ENCODE measurements at places on chromosomes 7 and 10. TPM values are rescaled to one million over a fixed set of nuclear protein-coding genes. Genes with fewer than 3 reads are reported as not detected.

DNA sequence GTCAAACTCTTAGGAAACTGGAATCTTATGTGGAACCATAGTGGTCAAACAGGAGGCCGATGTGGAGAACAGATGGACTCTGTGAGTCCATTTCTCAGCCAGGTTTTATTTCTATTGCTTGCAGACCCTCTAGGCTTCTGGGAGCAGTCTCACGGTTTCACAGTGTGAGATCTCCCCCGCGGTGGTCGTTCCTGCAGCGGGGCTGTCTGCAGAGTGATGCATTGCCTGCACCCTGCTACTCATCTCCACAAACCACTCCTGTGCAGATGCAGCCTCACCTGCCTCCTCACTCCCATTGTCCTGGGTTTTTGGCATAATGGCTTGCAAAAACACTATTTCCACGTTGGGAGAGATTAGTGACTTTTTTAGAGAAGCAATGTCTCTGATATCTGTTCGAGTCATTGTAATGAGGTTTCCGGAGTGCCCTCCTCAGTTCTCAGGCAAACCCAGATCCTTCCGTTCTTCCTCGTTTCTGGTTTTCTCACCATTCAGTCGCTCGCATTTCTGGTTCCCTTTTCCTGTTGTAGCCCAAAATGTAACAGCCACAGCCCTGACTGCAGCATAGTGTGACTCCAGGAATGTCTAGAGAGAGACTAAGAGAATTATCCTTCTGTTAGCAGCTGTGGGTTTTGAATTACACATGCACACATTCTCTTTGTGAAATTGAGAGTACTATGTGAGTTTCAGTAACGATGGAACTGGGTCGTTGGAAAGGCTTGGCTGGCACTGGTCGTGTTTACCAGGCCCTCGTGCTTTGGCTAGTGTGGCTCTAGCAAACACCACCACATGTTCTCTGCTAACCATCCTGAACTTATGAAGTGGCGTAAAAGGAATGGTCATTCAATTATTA is 30.2 kb downstream of the ACADSB start:
- H3K36me3 ChIP-seq: peaks cover 15% of the 10 kb centered on the region
- no peak overlapping the region for H3K27ac ChIP-seq
- H3K4me3 ChIP-seq: no peak overlapping the region
- H3K4me1 ChIP-seq: no peaks in the 10 kb centered on the region

DNA sequence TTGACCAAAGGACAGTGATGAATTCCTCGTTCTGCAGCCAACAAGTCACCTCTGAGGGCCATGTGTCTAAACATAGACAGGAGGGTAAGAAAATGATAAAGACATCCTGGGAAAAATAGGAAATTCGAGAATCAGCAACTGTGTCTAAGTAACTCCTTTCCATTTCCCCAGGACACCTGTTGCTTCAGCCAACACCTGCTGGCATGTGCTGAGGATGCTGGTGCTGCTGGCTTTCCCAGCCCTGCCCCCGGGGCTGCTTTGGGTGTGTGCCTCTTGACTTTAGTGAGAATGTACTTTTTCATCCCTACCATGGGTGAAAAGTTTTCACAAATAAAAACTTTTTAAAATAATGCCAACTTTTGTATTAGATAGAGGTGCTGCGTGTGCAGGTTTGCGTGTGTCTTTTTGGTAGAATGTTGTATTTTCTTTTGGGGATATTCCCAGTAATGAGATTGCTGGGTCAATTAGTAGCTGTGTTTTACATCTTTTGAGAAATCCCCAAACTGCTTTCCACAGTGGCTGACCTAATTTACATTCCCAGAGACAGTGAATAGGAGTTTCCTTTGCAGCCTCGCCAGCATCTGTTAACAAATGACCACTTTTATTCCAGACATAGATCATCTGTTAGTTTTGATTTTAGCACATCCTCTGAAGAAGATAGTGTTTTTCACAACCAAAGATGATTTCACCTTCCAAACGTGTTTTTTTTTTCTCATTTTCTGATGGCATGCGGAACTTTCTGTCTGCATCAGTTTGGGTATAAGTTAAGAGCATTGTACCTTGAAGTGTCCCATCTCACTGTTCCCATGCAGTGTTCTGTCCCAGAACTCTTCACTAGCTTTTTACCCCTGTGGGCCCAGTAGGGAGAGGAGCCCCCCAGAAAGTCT is 104.2 kb upstream of the ACBD5 start:
- DNase-seq: no peak
- no peak overlapping the region for H3K4me3 ChIP-seq
- H3K4me1 ChIP-seq: peaks cover 4% of the 10 kb centered on the region
- H3K27ac ChIP-seq: no peak overlapping the region
- no peaks in the 10 kb centered on the region for H3K36me3 ChIP-seq
- H3K27me3 ChIP-seq: no peaks in the 10 kb centered on the region

DNA sequence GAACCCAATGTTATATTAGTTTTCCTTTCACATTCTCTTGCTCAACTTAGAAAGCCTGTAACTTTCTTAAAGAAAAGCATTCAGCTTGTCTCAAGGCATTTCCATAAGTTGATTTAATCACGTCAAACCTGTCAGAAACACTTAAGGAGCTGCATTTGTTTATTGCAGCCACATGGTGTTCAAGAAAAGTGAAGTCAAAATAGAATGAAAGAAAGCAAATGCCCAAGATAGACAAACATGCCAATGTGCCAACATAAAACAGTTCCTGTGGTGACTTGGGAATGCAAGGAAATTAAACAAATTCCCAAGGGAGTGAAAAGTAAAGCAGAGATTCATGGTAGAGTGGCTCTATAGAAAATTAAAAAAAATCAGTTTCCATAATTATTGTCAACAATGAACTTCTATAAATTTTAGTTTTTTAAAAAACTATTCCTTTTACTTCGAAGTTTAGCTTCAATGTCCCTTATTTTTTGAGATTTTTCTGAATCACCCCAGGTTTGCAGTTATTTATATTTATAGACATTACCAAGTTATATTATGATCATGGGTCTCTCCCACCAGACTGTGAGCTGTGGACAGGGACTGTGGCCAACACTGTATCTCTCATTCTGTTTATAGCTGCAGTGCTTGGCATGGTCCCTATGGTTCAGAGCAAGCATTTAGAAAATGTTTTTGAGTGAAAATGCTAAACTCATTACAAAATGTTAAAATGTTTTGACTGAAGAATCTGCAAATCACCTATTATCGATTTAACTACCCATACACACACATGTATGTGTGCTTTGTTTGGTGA is 887.4 kb downstream of the REEP3 start:
- no peak for DNase-seq
- H3K4me1 ChIP-seq: no peaks in the 10 kb centered on the region
- H3K27ac ChIP-seq: no peak overlapping the region
- no peaks in the 10 kb centered on the region for H3K27me3 ChIP-seq
- no peaks in the 10 kb centered on the region for H3K36me3 ChIP-seq

DNA sequence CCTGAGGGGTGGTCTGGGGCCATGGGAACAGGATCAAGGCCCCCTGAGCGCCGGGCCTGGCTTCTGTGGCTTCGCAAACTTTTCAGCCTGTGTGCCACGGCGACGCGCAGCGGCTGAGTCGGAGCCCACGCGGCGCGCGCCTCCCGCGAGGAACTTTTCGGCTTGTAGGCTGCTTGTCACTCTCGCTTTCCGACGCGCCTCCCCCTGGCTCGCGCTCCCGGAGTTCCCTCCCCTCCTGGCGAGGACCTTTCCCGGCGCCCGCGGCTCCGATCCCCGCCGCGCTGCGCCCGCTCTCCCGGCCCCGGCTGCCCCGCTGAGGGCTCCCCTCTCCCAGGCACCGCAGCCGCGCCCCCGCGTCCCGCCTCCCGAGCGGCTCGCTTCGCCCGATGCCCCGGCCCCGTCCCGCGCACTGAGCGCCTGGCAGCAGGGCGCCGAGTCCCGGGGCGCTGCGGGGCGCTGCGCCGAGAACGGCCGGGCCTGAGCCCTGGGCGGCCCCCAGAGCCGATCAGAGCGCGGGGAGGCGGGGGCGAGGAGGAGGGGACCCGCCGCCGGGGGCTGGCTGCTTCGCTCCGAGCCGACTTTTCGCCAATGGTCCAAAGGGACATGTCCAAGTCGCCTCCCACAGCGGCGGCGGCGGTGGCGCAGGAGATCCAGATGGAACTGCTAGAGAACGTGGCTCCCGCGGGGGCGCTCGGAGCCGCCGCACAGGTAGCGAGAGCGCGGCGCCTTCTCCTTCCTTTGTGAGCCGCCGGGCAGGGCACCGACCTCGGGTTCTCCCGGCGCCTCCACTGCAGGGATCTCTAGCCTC is at the start of gene CACNB2:
Gene CACNB2 (plus strand): TSS at position 276 of the 808 bp plus-strand sequence.
- peaks cover 12% of the 10 kb centered on the region for H3K4me1 ChIP-seq
- peak within 1 kb of the TSS; percentile 53 for H3K4me3 ChIP-seq
- H3K36me3 ChIP-seq: no peaks in the 10 kb centered on the region
- H3K27me3 ChIP-seq: peaks cover 26% of the 10 kb centered on the region
- no peak within 1 kb of the TSS for H3K27ac ChIP-seq

DNA sequence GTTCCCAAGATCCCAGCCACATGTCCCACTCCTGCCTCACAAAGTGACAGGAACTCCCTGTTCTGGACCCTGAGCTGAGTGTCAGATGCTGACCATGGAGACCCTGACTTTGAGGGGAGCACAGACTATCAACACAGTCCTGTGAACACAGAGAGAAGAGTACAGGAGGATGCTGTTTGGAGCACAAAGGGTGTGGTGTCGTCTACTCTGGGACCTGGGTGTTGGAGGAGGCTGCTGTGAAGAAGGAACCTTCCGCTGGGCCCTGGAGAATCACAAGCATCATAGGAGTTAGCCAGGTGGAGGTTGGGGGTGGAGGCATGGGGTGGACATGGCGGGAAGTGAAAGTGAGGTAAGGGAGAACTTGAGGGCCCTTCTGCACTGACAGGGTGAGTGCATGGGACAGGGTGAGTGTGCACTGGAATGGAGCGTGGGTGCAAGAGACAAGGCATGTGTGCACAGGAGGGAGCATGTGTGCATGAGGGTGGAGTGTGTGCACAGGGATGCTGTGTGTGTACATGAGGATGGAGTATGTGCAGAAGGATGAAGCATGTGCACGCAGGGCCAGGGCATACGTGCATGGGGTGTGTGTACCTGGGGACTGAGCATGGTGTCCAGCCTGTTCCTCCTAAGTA is 70.7 kb upstream of the ANTXRL start:
- peaks cover 3% of the 10 kb centered on the region for H3K4me1 ChIP-seq
- no peaks in the 10 kb centered on the region for H3K27me3 ChIP-seq
- H3K27ac ChIP-seq: no peak overlapping the region
- no peak for DNase-seq
- no peak overlapping the region for H3K4me3 ChIP-seq

- no peak overlapping the region for H3K27ac ChIP-seq
- H3K36me3 ChIP-seq: no peaks in the 10 kb centered on the region
- H3K4me1 ChIP-seq: peaks cover 2% of the 10 kb centered on the region
- DNase-seq: no peak
Measured at GRCh38 chr7:155429651-155430050, 28.3 kb upstream of the EN2 start.

DNA sequence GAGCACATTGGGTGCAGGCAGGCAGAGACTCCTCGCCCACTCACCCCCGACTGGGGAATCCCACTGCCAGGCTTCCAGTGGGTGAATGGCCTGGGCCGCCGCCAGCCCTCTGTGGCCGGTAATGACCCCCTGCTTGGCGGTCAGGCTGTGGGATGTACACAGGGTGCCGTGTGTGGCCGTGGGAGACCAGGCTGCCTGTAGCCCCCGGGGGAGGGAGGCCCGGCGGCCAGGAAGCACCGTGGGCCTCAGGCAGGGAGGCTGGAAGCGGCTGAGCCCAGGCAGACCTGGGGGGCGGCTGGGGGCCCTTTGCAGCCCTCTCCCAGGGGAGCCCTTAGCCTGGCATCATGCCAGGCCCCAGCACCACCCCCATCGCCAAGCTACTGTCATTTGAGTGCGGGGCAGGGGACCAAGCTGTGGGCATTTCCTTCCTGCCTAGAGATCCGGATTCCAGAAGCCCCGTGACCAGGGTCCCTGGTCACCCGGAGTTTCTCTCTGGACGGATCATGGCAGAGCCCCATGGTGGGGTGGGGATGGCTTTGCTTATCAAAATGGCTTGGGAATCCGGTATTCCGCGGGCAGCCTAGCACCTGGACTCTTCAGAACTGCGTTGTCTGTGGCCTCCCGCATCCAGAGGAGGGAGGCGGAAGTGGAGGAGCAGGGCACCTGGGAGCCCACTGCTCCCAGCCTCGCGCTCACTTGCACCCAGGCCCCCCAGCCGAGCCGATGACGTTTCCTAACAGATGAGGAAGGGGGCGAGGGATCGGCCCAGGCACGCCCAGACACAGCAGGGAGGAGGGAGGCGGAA is 1.1 kb downstream of the TTYH3 start:
- peaks cover 75% of the 10 kb centered on the region for H3K4me1 ChIP-seq
- DNase-seq: peak; percentile 86
- H3K27ac ChIP-seq: peak overlapping the region; percentile 97
- H3K27me3 ChIP-seq: no peaks in the 10 kb centered on the region
- H3K36me3 ChIP-seq: peaks cover 13% of the 10 kb centered on the region

DNA sequence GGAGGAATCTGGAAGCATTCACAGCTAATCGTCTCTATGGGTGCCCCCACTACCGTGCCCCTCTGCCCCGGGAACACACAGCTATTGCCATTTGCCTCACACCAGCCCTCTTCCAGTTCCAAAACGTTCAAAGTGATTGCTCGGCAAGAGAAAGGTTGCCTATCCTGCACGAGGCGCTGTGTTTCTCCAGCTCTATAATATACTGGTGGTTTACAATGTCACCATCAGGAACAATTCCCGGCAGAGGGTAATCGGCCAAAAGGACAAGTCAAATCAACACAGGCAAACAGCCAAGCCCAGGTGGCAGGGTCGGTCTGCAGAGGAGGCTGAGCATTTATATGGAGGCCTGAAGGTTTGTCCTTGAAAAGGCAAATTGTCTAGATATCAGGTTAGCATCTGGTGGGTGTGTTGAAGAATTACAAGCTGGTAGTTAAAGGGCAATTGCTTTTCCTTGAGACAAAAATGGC is 29.2 kb upstream of the TNS3 start:
- H3K27ac ChIP-seq: no peak overlapping the region
- no peaks in the 10 kb centered on the region for H3K27me3 ChIP-seq
- H3K4me1 ChIP-seq: peaks cover 20% of the 10 kb centered on the region
- no peak overlapping the region for H3K4me3 ChIP-seq
- DNase-seq: no peak

- no peaks in the 10 kb centered on the region for H3K27me3 ChIP-seq
- H3K4me1 ChIP-seq: no peaks in the 10 kb centered on the region
- H3K27ac ChIP-seq: no peak overlapping the region
- no peak overlapping the region for H3K4me3 ChIP-seq
Measured at GRCh38 chr7:37550426-37550825, 101.8 kb upstream of the ELMO1 start.

DNA sequence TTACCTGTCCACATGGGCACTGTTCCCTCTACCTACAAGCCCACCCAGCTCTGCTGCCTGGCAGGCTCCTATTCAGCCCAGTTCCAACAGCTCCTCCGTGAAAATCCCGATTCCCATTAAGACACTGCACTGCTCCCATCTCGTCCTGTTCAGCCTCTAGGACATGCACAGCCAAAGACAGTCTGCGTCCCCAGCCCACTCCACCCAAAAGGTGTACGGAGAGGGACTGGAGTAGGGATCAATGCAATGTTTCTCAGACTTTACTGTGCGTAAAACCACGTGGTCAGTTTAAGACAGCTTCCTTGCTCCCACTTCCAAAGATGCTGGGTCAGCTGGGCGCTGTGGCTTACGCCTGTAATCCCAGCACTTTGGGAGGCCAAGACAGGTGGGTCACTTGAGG is 19.9 kb downstream of the FGFR2 start:
- no peak for DNase-seq
- peaks cover 31% of the 10 kb centered on the region for H3K27me3 ChIP-seq
- no peaks in the 10 kb centered on the region for H3K36me3 ChIP-seq
- no peak overlapping the region for H3K27ac ChIP-seq

- no peaks in the 10 kb centered on the region for H3K4me1 ChIP-seq
- H3K4me3 ChIP-seq: no peak overlapping the region
- peak; percentile 7 for DNase-seq
- no peaks in the 10 kb centered on the region for H3K36me3 ChIP-seq
- no peaks in the 10 kb centered on the region for H3K27me3 ChIP-seq
Measured at GRCh38 chr7:14104861-14105260, 115.4 kb upstream of the ETV1 start.

ZNF727 gene
- 0.44 TPM for total RNA-seq

CPXM2 gene
- 3.9 TPM for total RNA-seq
